ENCODE measurements at places on chromosomes 6 and 20. TPM values are rescaled to one million over a fixed set of nuclear protein-coding genes. Genes with fewer than 3 reads are reported as not detected.
A peak's percentile ranks its signal among the peaks of the same experiment; 100 is the strongest.

ABHD12 gene
- 47.1 TPM for total RNA-seq

KCNK17 gene
- total RNA-seq: not detected

UBE2V1 gene
- total RNA-seq: 138 TPM

SIGLEC1 gene
- total RNA-seq: not detected

PTK6 gene
- total RNA-seq: 0.11 TPM

APOBEC2 gene
- 0.51 TPM for total RNA-seq

COL12A1 gene
- total RNA-seq: 10.5 TPM

DNA sequence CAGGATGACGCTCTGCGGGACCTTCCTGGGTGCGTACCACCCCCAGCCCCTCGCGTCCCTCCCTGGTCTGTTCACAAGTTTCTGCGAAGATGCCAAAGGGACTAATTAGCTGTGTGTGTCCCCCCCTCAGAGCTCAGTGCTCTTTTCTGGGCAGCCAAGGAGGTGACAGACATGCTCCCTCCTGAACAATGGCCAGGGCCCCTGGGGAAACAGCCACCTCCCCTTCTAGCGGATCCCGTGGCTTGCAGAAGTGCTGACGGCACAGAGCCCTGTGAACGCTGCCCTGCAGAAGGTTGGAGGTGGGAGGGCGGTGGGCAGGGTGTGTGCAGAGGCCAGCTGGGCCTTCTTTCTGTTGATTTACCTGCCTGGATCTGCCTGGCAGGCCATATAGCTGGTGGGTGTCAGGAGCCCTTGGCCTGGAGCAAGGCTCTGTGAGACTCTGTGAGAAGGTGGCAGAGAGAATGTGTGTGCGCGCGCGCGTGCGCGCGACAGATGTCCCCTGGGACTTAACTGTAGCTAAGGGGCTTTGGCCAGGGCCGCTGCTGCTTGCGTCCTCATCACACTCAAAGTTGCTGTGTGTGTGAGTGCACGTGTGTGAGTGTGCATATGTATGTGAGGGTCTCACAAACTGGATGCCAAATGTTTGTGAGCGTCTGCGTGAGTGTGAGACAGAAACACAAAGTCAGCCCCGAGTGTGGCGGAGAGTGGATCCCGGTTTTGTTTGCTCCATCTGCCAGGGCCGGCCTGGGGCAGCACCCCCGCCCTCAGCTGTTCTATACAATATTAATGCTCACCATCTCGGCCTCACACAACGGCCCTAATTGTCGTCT, 3.5 kb upstream of the MYT1 start:
- no peaks in the 10 kb centered on the region for H3K36me3 ChIP-seq
- no peak overlapping the region for H3K4me3 ChIP-seq
- DNase-seq: no peak
- peaks cover 15% of the 10 kb centered on the region for H3K4me1 ChIP-seq

GRCh38 chr20:23873370-23874015, 6.1 kb downstream of the CST5 start:
- DNase-seq: no peak
- H3K4me3 ChIP-seq: no peak overlapping the region

DNA sequence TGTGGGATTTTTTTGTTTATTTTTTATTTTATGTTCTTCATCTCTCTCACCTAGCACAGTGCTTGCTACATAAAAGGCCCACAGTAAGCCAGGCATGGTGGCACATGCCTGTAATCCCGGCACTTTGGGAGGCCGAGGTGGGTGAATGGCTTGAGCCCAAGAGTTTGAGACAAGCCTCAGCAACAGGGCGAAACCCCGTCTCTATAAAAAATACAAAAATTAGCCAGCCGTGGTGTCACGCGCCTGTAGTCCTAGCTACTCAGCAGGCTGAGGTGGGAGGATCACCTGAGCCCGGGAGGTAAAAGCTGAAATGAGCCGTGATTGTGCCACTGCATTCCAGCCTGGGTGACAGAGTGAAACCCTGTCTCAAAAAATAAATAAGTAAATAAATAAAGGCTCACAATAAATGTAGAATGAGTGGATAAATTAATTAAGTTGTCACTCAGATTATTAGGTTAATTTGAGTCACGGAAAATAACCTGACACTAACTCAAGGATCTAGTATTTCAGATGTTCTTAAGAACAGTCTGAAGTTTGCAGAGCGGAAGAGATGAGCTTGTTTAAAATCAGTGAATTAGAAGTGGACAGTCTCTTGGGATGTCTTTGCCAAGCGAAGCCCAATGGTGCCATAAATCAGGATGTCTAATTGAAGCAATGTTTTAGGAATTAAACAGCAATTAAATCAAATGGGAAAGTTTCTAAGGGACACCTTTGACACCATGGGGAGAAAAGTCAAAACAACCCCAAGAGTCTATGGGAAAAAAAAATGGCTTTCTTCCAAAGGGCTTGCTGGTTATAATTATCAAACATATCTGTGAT, 214.4 kb downstream of the ZNF217 start:
- DNase-seq: no peak
- no peaks in the 10 kb centered on the region for H3K36me3 ChIP-seq
- no peaks in the 10 kb centered on the region for H3K27me3 ChIP-seq

DNA sequence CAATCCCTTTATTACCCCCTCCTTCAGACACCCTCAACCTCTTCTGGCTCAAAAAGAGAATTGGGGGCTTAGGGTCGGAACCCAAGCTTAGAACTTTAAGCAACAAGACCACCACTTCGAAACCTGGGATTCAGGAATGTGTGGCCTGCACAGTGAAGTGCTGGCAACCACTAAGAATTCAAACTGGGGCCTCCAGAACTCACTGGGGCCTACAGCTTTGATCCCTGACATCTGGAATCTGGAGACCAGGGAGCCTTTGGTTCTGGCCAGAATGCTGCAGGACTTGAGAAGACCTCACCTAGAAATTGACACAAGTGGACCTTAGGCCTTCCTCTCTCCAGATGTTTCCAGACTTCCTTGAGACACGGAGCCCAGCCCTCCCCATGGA, 2.2 kb downstream of the TNF start:
- peaks cover 16% of the 10 kb centered on the region for H3K4me1 ChIP-seq
- no peak overlapping the region for H3K27ac ChIP-seq
- H3K27me3 ChIP-seq: peaks cover 2% of the 10 kb centered on the region
- DNase-seq: no peak
- H3K36me3 ChIP-seq: no peaks in the 10 kb centered on the region

DNA sequence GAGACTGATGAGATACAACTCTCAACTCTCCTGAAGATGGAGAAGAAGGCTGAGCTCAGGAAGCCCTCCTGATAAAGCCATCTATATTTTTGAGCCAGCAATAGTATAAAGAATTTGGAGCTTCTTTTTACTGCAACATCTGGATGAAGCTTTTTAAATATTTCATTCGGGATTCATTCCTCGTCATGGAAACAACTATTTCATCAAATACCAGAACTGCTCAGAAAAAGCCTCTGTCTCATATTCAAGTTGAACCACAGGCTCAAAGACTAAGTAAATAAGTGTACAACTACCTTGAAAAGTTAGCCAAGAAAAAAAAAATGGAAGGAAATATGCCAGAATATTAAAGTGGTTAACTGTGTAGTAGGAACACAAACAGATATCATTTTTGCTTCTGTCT, 37.8 kb downstream of the PTPRT start:
- DNase-seq: no peak
- peaks cover 8% of the 10 kb centered on the region for H3K27me3 ChIP-seq
- no peak overlapping the region for H3K4me3 ChIP-seq
- no peak overlapping the region for H3K27ac ChIP-seq
- no peaks in the 10 kb centered on the region for H3K36me3 ChIP-seq

DNA sequence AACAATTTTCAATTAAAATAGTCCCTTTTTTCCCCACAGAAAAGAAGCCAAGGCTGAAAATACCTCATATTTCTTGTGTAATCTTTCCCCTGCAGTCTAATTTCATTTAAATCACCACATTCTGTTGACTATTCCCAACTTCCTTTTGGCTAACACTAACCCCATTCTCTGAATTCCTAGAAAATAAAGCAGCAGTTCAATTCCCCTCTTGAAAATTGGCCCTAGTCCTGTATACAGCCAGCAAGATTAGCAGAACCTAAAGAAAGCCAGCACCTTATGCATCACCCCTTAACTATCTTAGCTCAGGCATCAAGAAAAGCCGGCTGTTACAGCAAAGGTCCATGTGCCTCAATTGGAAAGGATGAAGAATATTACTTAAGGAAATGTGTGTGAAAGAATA, 69.7 kb downstream of the MDN1 start:
- H3K36me3 ChIP-seq: peaks cover 36% of the 10 kb centered on the region
- no peaks in the 10 kb centered on the region for H3K27me3 ChIP-seq
- H3K27ac ChIP-seq: no peak overlapping the region
- no peaks in the 10 kb centered on the region for H3K4me1 ChIP-seq

- no peak for DNase-seq
- no peak overlapping the region for H3K27ac ChIP-seq
- H3K36me3 ChIP-seq: peaks cover 5% of the 10 kb centered on the region
- no peaks in the 10 kb centered on the region for H3K27me3 ChIP-seq
- H3K4me1 ChIP-seq: peaks cover 28% of the 10 kb centered on the region
Measured at GRCh38 chr6:75386050-75386770, 101.6 kb upstream of the TMEM30A start.

GRCh38 chr20:25546048-25546447, 39.3 kb downstream of the NINL start:
- H3K4me3 ChIP-seq: no peak overlapping the region
- peaks cover 68% of the 10 kb centered on the region for H3K4me1 ChIP-seq
- H3K36me3 ChIP-seq: peaks cover 4% of the 10 kb centered on the region
- H3K27ac ChIP-seq: peak overlapping the region; percentile 92
- no peaks in the 10 kb centered on the region for H3K27me3 ChIP-seq

DNA sequence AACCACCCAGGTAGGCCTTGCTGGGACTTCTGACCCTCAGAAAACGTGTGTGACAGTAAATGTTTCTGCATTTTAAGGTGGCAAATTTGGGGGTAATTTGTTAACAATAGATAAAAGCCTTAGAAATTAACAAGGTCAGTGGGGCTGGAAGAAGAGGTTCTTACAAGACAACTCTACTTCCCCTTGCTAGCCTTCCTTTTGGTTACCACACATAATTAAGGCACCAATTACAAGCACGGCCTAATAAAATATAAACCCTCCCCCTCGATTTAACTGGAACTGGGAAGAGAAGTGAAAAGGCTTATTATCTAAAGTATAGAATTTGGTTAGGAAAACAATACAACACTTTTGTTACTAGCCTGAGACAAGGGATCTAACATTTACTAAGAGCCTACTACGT, 38.8 kb downstream of the ELOVL5 start:
- no peaks in the 10 kb centered on the region for H3K27me3 ChIP-seq
- peaks cover 15% of the 10 kb centered on the region for H3K4me1 ChIP-seq
- DNase-seq: no peak
- no peak overlapping the region for H3K27ac ChIP-seq
- H3K4me3 ChIP-seq: no peak overlapping the region
- peaks cover 15% of the 10 kb centered on the region for H3K36me3 ChIP-seq

GRCh38 chr6:128124713-128125112, 223.9 kb upstream of the THEMIS start:
- H3K27ac ChIP-seq: no peak overlapping the region
- DNase-seq: no peak
- H3K27me3 ChIP-seq: no peaks in the 10 kb centered on the region
- no peak overlapping the region for H3K4me3 ChIP-seq

- H3K4me3 ChIP-seq: no peak overlapping the region
- peaks cover 44% of the 10 kb centered on the region for H3K36me3 ChIP-seq
- no peaks in the 10 kb centered on the region for H3K27me3 ChIP-seq
- H3K27ac ChIP-seq: no peak overlapping the region
Measured at GRCh38 chr20:416950-417800, 9.1 kb downstream of the RBCK1 start.

DNA sequence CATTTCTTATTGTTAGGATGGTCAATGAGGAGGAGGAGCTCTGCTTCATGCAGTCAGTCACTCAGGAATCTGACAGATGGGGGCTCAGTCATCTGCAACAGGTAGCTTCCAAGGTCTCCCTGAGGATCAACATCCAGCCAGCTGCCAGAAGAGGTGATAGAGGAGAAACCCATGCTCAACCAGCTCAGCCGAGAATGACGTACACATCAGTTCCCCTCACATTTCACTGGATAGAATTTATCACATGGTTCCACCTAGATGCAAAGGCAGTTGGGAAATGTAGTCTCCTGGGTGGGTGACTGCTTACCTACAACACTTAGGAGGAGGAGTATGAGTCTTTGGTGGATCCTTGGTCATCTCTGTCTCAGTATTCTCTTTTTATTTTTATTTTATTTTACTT, 144.5 kb downstream of the CEBPB start:
- H3K4me1 ChIP-seq: peaks cover 59% of the 10 kb centered on the region
- no peak overlapping the region for H3K27ac ChIP-seq
- DNase-seq: no peak
- H3K36me3 ChIP-seq: no peaks in the 10 kb centered on the region
- no peaks in the 10 kb centered on the region for H3K27me3 ChIP-seq
- no peak overlapping the region for H3K4me3 ChIP-seq

- H3K36me3 ChIP-seq: no peaks in the 10 kb centered on the region
- peaks cover 6% of the 10 kb centered on the region for H3K4me1 ChIP-seq
- H3K27ac ChIP-seq: no peak overlapping the region
- H3K4me3 ChIP-seq: no peak overlapping the region
- DNase-seq: no peak
- H3K27me3 ChIP-seq: peaks cover 12% of the 10 kb centered on the region
Measured at GRCh38 chr6:2754911-2755310, 4.2 kb upstream of the MYLK4 start.

GRCh38 chr6:106273087-106273486, 52.5 kb downstream of the ATG5 start:
- no peak for DNase-seq
- H3K4me1 ChIP-seq: peaks cover 7% of the 10 kb centered on the region
- peaks cover 17% of the 10 kb centered on the region for H3K36me3 ChIP-seq

DNA sequence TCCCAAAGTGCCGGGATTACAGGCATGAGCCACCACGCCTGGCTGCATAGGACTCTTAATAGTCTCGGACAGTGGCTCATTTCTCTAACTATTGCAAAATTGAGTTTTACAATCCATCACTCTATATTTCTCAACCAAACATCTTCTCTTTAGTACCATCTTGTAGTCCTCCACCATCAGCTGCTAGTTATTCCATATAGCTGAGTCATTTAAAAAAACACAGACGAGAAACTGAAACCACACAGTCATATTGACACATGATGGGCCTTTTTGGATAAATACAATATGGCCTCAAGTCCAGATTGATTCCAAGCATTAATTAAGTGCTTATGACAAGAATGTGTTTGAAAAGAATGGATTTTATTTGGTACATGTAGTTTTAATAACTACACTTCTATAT, 599.1 kb downstream of the MEI4 start:
- no peaks in the 10 kb centered on the region for H3K27me3 ChIP-seq
- H3K27ac ChIP-seq: no peak overlapping the region
- DNase-seq: no peak
- H3K36me3 ChIP-seq: no peaks in the 10 kb centered on the region
- H3K4me1 ChIP-seq: peaks cover 4% of the 10 kb centered on the region

- no peak for DNase-seq
- no peaks in the 10 kb centered on the region for H3K27me3 ChIP-seq
- peaks cover 25% of the 10 kb centered on the region for H3K4me1 ChIP-seq
- H3K4me3 ChIP-seq: no peak overlapping the region
- no peak overlapping the region for H3K27ac ChIP-seq
Measured at GRCh38 chr6:151142676-151143075, 97.1 kb upstream of the AKAP12 start.

GRCh38 chr20:37564388-37565133, 36.9 kb upstream of the BLCAP start:
- no peak overlapping the region for H3K27ac ChIP-seq
- peaks cover 6% of the 10 kb centered on the region for H3K27me3 ChIP-seq
- no peaks in the 10 kb centered on the region for H3K36me3 ChIP-seq
- peak; percentile 61 for DNase-seq
- peaks cover 44% of the 10 kb centered on the region for H3K4me1 ChIP-seq

- no peaks in the 10 kb centered on the region for H3K36me3 ChIP-seq
- H3K27ac ChIP-seq: peak overlapping the region; percentile 74
- H3K4me1 ChIP-seq: peaks cover 69% of the 10 kb centered on the region
- peaks cover 69% of the 10 kb centered on the region for H3K27me3 ChIP-seq
- no peak for DNase-seq
Measured at GRCh38 chr6:1624851-1625781, 15.4 kb downstream of the FOXC1 start.

- no peaks in the 10 kb centered on the region for H3K27me3 ChIP-seq
- H3K27ac ChIP-seq: no peak overlapping the region
- DNase-seq: no peak
- peaks cover 12% of the 10 kb centered on the region for H3K4me1 ChIP-seq
Measured at GRCh38 chr6:73703466-73703865, 7.5 kb downstream of the CD109 start.
